ENCODE measurements at places on chromosomes 5 and 9.

DNA sequence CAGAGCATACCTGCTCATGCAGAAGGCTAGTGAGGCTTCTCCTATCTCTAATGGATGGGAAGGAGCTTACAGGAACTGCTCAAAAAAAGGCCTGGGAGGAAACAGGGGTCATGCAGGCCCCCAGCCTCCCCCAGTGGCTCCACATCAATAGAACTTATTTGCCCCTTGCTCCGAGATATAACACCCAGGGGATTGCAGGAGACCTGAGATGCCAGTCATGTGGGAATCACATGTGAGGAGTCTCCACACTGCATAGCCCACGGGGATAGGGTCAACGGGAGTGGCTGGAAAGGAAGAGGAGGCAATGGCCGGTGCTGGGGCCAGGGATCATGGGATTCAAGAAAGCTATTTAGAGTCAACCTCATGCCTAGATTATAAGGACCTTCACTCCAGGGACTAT, 76.2 kb downstream of the NRG2 start:
- DNase-seq: no peak

GRCh38 chr5:141039061-141039460, 12.1 kb upstream of the PCDHB1 start:
- no peak for DNase-seq

GRCh38 chr9:137021979-137022661, 5.9 kb downstream of the ABCA2 start:
- DNase-seq: peak; percentile 84

DNA sequence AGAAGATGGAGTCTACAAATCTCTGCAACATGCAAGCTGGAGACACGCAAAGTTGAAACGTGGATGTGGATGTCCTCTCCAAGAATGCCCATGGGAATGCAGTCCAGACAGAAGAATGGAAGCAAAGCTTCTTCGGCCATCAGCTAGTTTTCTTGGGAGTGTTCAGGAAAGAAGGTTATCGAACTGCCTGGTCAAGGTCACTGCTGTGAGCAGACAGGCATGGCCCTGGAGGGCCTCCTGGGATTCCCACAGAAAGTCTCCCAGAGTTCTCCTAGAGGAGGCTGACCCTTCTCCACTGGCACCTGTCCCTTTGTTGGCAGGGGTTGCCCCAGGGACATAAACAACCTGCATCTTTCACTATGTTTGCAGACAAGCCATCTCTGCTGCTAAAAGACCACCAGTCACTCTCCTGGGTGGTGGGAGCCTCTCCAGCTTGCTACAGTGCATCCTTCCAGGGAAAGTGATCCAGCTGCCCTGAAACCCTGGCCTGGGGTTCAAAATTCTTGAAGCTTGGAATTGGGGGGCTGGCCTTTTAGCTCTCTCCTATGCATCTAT, 265.8 kb downstream of the SYK start:
- DNase-seq: no peak

- peak; percentile 57 for DNase-seq
Measured at GRCh38 chr5:141637767-141638419, 1.1 kb downstream of the RELL2 start.

DNA sequence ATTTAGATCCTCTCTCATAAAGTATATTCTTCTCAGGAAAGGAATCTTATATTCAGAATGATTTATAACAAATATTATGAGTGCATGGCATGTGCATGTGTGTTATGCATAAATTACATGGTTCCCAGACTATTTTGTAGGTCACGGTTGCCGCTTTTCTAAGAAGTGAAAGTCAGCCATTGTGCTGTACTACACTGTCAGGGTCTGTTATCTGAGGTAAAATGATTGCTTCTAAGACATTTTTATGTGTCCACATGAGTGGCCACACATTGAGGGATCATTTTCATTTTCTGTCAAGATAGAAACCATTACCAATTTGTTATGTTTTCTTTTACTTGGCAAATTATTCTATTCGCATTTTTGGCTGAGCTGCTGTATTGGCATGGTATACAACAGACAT, 210.8 kb downstream of the CWC27 start:
- no peak for DNase-seq

GRCh38 chr5:140548300-140548688, 832 bp downstream of the EIF4EBP3 start:
- DNase-seq: no peak

GRCh38 chr9:4938496-4938895, 46.6 kb upstream of the JAK2 start:
- no peak for DNase-seq

DNA sequence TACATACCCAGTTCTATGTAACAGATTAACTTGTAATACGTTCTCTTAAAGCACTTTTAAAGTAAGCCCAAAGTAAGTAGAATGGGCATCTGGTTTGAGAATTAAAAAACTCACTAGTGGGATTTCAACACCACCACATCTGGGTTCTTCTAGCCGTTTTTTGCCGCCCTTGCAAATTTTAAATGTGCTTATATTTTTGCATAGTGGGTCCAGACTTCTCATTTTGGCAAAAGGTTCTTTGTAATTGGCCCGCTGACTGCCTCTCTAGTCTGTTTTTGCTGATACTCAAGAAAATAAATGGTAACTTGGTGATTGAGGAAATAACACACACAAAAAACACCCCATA, 582 bp upstream of the FBXO4 start:
- DNase-seq: no peak

DNA sequence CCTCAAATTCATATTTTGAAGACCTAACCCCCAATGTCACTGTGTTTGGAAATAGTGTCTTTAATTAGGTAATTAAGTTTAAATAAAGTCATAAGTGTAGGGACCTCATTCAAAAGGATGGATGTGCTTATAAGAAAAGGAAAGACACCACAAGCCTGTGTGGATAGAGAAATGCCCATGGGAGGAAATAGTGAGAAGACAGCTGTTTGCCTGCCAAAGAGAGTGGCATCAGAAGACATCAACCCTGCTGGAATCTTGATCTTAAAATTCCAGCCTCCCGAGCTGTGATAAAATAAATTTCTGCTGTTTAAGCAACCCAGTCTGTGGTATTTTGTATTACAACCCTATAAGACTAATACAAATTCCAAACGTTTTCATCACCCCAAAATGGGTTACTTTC, 1867.9 kb upstream of the NUDT12 start:
- DNase-seq: no peak

DNA sequence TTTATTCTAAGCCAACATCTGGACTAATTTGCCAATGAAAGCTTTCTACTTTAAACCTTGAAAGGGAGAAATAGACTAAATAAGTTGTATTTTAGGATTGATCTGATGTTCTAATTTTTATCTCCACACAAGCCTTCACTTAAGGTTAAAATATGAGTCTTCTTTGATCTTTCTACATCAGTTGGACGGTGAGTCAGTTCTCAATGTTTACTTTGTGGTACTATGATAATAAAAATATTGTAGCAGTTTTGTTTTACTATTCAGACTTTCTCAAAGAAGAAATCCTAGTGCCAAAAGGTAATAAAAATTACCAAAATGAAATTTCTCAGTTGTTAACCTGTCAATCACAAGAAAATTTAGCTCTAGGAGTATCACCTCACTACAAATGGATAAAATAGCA, 203.5 kb upstream of the RGMB start:
- DNase-seq: no peak

DNA sequence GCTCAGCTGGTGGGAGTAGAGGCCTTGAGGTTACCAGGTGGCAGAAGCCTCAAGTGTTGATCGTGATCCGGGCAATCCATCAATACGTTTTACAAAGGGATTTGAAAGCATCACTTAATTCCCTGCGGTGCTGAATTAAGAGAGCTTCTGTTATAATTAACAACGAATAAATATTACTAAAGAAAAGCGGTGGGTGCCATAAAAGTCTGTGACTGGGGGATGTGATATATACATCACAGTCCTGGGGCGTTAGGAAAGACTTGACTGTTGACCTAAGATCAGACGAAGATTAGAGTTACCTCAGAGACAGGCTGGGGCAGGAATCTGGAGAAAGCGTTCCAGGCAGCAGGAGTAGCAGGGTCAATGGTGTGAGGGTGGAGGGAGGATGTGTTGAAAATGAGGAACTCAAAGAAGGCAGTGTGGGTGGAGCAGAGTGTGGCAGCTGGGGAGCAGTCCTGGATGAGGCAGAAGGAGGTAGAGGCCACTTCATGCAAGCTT, 6.7 kb upstream of the C5orf63 start:
- no peak for DNase-seq

- DNase-seq: no peak
Measured at GRCh38 chr9:113587471-113588031, 124.0 kb downstream of the RGS3 start.

DNA sequence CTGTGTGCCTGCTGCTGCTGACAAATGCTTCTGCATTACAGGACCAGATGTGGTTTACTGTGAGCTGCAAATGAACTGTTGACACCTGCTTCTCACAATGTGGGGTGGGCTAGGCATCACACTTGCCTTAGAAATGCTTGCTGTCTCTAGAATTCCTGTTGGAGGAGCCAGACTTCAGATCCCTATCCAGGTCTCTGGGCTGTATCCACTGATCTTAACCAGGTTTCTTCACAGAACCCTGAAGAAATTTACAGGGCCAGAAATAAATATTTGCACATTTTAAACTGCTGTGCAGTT, 255.4 kb downstream of the FAM114A2 start:
- DNase-seq: no peak

Data from T-helper 2 cell (primary cell).